Bronchial epithelial cell (primary cell): ENCODE measurements at places on chromosomes 1 and 21.
A peak's percentile ranks its signal among the peaks of the same experiment; 100 is the strongest.

DNA sequence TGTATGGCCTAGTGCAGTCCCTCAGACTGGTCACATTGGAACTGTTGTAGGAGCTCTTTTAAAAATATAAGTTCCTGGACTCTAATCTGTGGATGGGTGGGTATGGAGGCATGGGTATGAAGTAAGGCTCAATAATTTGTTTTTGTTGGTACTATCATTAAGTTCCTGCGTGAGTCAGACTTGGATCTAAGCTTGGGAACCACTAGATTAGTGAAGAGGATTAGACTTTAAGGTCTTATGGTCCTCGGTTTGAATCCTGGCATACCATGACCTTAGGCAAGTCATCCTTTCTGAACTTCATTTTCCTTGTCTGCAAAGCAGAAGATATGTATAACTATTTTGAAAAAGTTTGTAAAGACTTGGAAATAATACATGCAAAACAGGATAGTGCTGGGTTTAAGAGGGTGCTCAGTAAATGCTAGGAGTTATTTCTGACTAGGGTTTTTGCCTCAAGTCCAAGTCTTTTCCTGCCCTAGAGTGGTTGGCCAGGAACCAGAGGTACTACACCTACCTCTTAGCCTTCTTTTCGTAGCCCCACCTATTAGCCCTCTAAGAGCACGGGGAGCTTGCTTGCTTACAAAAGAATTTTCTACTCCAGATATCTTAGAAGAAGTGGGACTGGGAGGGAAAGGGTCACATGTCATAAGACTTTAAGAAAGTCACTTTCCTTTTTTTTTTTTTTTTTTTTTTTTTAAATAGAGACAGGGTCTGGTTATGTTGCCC lies 38.6 kb upstream of the METTL18 start:
- DNase-seq: no peak

DNA sequence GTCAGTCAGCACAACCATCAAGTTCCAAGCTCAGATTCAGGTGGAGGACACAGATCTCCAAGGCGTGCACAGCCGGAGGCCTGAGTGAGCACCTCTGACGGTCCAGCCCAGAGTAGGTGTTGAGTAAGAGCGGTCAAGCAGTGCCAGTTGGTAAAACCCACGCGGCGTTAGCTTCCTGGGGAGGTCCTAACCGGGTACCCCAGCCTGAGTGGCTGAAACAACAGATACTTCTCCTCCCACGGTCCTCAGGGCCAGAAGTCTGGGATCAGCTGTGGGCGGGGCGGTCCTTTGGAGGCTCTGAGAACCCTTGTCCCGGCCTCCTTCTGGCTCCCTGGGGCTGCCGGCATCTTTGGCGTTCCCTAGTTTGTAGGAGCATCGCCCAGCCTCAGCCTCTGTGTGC lies 94.4 kb downstream of the PRDM16 start:
- DNase-seq: no peak

- peak; percentile 43 for DNase-seq
Observed at GRCh38 chr1:154998818-154999570, 3.6 kb upstream of the ZBTB7B start.

- DNase-seq: no peak
Observed at GRCh38 chr1:198679535-198680173, 40.8 kb downstream of the PTPRC start.

DNA sequence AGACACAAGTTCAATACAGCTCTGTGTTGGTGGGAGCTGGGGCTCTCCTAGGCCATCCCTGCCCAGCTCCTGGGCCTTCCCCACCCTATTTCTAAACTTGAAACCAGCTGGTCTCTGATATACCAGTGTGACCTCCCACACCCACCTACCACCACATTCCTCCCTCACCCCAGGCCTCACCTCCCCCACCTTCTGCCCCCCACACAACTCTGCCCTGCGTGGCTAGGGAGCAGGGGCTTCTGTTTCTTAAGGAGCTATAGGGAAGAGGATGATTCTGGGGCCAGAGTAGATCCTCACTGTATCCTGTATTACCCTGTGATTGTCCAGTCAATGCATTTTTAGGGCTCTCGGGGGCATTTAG lies 16.5 kb downstream of the NES start:
- DNase-seq: no peak
